ENCODE measurements at places on chromosomes 3 and 15.

GRCh38 chr3:161489395-161489794, 7.2 kb upstream of the OTOL1 start:
- DNase-seq, result no peak

DNA sequence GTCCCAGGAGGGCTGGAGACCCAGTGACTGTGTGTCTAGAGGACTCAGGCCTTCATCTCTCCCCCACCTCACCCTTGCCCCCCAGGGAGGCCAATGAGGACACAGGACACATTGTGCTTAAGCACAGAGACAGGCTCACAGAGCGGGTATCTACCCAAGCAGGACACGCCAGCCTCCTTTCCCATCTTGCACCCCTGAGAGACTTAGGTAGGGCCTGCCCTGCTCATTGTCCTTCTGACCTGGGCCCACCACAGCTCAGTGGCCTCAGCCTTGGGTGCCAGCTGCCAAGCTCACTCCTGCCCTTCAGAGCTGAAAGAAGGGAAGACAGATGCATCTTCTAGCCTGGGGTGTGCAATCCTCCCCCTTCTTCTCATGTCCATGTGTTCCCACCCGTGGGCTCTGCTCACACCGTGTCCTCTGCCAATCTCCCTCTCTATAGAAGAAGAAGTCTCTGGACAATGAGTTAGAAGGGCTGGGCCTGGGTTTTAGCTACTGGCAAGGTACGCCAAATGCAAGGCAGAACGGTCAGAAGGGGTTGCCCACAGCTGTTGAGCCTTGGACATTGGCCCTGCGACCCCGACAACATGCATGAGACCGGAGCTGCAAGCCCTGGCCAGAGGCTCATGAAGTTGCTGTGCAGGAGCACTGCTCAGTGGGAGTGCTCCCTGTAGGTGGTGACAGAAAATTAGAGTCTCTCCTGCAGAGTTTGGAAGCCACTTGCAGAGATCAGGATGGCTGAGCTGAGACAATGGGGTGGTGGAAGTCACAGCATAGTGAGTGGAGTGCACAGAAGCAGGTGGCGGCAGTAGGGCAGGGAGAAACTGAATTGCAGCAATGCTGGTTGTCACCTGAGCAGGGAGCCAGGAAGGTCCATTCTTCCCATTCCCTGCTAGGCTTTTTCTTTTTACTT, 32.8 kb downstream of the ACSBG1 start:
- DNase-seq, result no peak

DNA sequence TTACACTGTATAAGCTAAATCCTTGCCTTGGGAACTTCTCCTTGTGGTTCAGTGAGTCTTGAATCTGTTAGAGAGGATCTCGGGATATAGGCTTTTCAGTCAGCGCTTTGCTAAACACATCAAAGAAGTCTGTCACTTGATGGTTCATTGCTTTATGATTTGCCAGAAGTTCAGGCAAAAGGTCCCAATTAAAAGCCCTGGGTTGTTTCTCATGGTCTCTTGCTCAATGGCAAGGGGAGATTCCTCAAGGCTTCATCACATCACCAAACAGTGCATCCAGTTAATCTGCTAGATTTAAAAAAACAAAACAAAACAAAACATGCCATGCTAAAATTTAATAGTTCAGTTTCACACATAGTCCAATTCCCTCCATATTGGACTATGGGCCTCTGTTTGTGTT, 114.8 kb downstream of the FILIP1L start:
- DNase-seq, result no peak

- DNase-seq, result no peak
Observed at GRCh38 chr15:93829115-93829870, 402.1 kb upstream of the MCTP2 start.

DNA sequence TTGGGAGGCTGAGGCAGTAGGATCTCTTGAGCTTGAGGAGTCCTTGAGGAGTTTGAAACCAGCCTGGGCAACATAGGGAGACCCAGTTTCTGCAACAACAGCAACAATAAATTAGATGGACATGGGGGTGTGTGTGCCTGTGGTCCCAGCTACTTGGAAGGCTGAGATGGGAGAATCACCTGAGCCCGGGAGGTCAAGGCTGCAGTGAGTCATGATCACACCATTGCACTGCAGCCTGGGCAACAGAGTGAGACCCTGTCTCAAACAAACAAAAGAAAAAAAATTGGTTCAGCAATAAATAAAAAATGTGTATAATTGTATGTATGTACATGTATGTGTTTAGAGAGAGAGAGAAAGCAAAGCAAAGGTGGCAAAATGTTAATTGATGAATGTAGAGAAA, 83.1 kb downstream of the PDE8A start:
- DNase-seq, result no peak

DNA sequence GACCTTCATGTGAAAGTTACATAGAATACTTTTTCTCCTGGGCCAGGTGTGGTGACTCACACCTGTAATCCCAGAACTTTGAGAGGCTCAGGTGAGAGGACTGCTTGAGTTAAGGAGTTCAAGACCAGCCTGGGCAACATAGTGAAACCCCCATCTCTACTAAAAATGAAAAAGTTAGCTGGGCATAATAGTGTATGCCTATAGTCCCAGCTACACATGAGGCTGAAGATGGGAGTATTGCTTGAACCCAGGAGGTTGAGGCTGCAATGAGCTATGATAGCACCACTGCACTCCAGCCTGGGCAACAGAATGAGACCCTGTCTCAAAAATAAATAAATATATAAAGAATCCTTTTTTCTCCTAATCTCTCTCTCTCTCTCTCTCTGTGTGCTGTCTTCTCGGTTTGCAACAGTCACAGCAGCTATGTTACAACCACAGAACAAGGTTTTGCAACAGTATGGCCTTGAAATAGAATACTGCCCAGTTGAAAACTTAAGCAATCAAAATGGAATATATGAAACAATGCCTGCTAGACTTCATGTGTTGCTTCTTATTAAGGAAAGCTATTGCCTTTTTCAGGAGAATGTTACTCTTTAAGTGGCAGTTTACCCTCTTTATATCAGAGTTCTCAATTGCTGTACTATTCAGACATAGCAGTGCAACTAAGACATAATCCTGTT, 12.3 kb upstream of the DENND4A start:
- DNase-seq, result no peak

- DNase-seq, result no peak
Observed at GRCh38 chr15:71409541-71409940, 294.3 kb downstream of the THSD4 start.

GRCh38 chr15:85493260-85493659, 112.9 kb downstream of the AKAP13 start:
- no peak for DNase-seq

DNA sequence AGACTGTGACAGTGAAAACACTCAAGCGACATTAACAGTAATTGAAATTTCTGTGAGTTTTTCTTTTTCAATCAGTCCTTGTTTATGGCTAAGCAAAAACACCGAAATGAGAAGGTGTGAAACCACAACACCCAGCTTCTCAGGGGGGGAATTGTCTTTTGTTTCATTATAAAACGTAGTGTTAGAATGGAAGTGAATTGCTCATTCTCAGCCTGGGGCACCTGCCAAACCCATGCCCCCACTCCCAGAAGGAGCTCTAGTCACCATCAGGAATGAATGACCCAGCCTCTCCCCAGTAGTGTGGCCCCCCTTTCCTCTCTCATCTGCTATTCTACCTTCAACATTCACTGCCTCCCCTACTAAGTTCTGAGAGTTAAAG, 185.8 kb upstream of the CFAP20DC start:
- DNase-seq, result no peak

DNA sequence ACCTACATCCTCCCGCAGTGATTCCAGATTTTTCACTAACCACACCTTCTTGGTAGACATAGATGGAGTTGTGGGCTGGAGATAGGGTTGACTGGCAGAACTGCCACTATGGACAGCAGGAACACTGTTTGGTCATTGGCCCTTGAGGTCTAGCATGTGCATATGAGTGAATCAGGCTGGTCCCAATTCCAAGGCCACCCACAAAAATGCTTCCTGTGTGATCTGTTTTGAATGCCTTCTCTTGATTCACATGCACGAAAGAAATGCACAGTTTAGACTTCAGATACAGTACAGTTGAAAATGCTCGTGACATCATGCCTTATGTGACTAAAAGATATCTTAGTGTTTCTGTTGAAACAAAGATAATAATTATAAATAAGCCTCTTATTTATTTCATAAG, 285.8 kb upstream of the SEMA6D start:
- DNase-seq, result no peak

- DNase-seq, result no peak
Observed at GRCh38 chr15:100112061-100112420, 229.7 kb downstream of the ADAMTS17 start.

DNA sequence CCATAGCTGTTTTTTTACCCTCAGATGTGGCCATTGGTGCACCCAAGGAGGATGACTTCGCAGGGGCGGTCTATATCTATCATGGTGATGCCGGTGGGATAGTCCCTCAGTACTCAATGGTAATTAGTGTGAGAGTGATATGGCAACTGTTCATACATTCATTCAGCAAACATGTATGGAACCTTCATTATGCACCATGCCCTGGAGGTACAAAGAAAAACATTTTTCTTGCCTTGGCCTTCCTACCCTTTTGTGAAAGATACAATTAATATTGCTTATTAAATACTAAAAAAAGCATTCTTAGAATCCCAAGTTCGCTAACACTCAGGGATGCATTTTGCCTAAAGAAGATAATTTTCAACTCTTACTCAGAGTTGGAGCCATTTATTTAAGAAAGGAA, 342.4 kb upstream of the CTDSPL start:
- no peak for DNase-seq

- no peak for DNase-seq
Observed at GRCh38 chr15:75076277-75076676, 52.9 kb downstream of the PPCDC start.

- no peak for DNase-seq
Observed at GRCh38 chr3:24497942-24498341, 3.3 kb upstream of the THRB start.

DNA sequence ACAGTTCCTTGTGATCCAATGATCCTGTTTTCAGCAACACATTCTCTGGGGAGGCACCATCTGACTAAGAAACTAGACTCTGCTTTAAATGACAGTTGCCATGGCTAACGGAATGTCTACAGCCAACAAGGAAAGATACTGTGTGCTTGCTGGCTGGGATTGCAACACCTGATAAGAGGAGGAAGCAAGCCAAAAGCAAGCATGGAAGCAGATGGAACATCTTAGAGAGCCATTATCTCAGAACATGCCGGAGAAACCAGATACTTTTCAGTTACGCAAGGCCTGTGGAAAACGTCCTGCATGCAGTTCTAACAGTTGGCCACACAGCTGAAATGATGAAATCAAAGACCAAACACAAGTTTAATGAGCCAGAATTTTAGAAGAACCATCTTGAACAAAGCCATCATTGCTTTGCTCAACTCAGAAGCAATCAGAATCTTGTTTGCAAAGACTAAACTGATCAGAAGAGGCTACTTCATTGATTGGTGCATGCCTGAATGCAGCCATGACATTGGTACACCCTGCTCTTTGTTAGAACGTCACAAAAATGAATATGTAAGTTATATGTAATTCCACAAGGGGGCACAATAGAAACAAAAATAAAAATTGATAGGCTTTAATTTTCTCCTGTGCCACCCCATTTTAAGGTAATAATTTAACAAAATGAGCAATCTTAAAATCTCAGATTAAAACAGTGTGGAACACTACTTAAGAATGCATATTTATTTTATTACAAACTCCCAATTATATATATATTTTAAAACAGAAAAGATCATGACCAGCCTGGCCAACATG, 50.8 kb downstream of the GXYLT2 start:
- DNase-seq, result no peak

GRCh38 chr3:21744793-21745192, 6.2 kb downstream of the ZNF385D start:
- no peak for DNase-seq

DNA sequence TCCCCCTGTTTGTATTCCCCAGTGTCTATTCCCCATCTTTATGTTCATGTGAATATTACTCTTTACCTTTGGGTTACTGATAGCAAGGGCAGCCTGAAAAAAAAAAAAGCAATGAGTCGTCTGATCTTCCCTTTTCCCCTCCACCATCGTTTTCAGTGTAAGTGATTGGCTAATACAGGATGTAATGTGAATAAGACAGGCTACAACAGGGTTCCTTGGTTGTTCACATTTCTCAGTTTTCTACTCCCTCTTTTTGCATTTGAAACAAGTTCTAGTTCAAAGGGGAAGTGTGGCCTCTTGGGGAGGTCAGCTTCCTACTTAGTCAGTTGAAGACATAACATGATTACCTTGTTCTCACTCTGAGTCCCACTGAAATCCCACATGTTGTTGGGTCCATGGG, 278.0 kb upstream of the TRIM42 start:
- no peak for DNase-seq

GRCh38 chr15:39592500-39592899, 11.6 kb downstream of the THBS1 start:
- DNase-seq, result no peak

- no peak for DNase-seq
Observed at GRCh38 chr3:112818289-112818688, 28.4 kb downstream of the CD200R1L start.

DNA sequence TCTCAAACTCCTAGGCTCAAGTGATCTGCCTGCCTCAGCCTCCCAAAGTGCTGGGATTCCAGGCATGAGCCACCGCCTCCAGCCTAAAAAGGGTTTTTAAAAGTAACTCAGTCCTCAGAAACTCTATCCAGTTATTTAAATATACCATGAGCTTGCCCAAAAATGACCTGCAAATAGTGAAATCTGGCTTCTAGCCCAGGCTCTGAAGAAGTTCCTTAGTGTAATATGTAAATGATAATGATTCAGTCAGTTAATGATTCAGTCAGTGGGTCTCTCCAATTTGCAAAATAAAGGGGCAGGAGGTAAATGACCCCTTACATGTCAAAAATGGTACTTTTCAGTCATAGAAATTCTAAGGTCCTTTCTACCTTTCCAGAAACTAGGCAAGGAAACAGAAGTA, 28.8 kb downstream of the LRRC2 start:
- DNase-seq, result no peak

- DNase-seq, result no peak
Observed at GRCh38 chr15:98815207-98815606, 166.9 kb downstream of the IGF1R start.

DNA sequence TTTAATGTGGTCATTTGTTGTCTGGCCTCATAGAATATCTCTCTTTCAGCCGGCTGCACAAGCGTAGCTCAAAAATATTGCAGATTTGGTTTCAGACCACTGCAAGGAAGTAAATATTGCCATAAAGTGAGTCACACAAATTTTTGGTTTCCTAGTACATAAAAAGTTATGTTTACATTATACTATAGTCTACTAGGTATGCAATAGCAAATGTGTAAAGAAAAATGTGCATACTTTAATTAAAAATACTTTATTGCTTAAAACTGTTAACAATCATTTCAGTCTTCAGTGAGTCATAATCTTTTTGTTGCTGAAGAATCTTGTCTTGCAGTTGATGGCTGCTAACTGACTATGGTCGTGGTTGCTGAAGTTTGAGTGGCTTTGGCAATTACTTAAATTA, 425.1 kb upstream of the ROBO1 start:
- DNase-seq, result no peak

DNA sequence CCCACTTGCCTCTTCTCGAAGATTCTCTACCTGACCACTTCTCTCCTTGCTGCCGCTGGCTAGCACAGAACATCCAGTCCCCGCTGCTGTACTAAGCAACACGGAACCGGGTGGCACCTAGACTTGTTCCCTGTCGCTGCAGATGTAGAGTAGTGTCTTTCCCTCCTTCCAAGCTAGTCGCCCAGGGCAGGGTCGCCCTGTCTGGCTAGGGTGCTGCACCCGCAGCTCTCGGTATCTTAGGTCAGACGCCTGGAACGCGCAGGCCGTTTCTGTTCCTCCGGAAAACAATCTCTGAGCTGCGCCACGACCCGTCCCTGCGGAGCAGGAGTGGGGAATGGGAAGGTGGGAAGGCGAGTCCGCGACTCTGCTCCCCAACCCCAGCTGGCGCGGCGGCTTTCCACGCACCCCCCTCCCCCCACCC, 758 bp upstream of the SNX33 start:
- DNase-seq, result no peak

GRCh38 chr15:70060993-70061305, 36.8 kb downstream of the TLE3 start:
- no peak for DNase-seq

Data from activated CD4-positive, alpha-beta T cell treated with anti-CD3 and anti-CD28 coated beads for 1 hour (primary cell).